ENCODE measurements at places on chromosomes 1 and 21. TPM values are rescaled to one million over a fixed set of nuclear protein-coding genes. Genes with fewer than 3 reads are reported as not detected.

DIRAS3 gene
- total RNA-seq, result not detected

NT5C1A gene
- total RNA-seq, result not detected

IKBKE gene
- 12.6 TPM for total RNA-seq

SPRR2A gene
- total RNA-seq, result not detected

LRRC38 gene
- total RNA-seq, result not detected

HPDL gene
- total RNA-seq, result 12.7 TPM

PCAT6 gene
- 3.6 TPM for total RNA-seq

MNDA gene
- total RNA-seq, result not detected

ZYG11A gene
- total RNA-seq, result 9.7 TPM

OR2T35 gene
- not detected for total RNA-seq

TMEM125 gene
- 55.6 TPM for total RNA-seq

PTGFRN gene
- 83.7 TPM for total RNA-seq

SOX13 gene
- total RNA-seq, result 102 TPM

KCNA2 gene
- total RNA-seq, result not detected

EXO1 gene
- total RNA-seq, result 32.1 TPM

GPR25 gene
- total RNA-seq, result not detected

RGS8 gene
- total RNA-seq, result not detected

ATP1A2 gene
- total RNA-seq, result 1.1 TPM

HES3 gene
- not detected for total RNA-seq

PLCH2 gene
- total RNA-seq, result 1.5 TPM

THEM5 gene
- not detected for total RNA-seq

SEC16B gene
- 2.0 TPM for total RNA-seq

HTR1D gene
- total RNA-seq, result 17.1 TPM

DDX20 gene
- total RNA-seq, result 8.4 TPM

TP73 gene
- 6.9 TPM for total RNA-seq

WNT9A gene
- total RNA-seq, result 42.2 TPM

CD247 gene
- total RNA-seq, result not detected

RGS1 gene
- not detected for total RNA-seq

SPAG17 gene
- total RNA-seq, result not detected

NLRP3 gene
- not detected for total RNA-seq

TPTE gene
- not detected for total RNA-seq

GSTM1 gene
- not detected for total RNA-seq

CASQ1 gene
- not detected for total RNA-seq

TEX35 gene
- total RNA-seq, result not detected

BGLAP gene
- total RNA-seq, result 2.0 TPM

FGR gene
- not detected for total RNA-seq

All from PC-9 (cell line).